ENCODE measurements at places on chromosomes 2 and 18.

GRCh38 chr2:175580652-175581051 lies 399.1 kb upstream of the ATP5MC3 start:
- H3K36me3 ChIP-seq: no peaks in the 10 kb centered on the region
- H3K4me1 ChIP-seq: peaks cover 16% of the 10 kb centered on the region
- no peak overlapping the region for H3K4me3 ChIP-seq

DNA sequence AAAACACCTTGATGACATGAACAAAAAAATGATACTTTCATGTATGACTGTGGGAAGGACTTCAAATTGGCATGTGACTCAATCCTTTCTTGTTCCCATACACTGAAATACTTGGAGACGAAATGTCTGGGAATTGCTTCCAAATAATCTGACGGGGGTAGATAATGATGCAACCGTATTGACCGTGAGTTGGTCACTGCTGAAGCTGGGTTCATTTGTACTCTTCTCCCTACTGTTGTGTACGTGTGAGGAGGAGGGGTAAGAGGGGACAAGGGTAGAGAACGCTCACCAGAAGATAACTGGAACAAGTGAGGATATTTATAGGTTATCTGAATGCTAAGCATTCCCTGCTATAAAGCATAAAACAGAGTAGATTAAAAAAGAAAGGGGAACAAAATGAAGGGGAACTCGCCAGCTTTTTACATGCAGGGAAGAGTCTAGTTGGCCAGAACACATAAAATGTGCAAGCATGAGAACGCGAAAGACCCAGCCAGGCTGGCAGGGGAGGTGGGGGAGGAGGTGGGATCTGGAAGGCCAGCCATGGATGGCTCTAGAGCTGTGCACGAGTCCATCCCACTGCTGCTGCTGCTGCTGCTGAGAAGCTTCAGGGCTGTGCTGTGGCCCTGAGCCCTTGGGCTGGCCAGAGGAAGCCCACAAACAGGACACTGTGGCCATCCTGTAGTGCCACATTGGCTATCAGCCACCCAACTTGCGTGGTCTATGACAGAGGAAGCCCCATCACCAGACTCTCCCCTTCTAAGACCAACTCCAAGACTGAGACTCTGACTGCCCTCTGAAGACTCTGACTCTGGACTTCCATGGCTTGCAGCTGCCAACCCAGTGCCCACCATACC lies 15.2 kb upstream of the CETN1 start:
- H3K27ac ChIP-seq: no peak overlapping the region
- DNase-seq: no peak
- no peaks in the 10 kb centered on the region for H3K4me1 ChIP-seq

DNA sequence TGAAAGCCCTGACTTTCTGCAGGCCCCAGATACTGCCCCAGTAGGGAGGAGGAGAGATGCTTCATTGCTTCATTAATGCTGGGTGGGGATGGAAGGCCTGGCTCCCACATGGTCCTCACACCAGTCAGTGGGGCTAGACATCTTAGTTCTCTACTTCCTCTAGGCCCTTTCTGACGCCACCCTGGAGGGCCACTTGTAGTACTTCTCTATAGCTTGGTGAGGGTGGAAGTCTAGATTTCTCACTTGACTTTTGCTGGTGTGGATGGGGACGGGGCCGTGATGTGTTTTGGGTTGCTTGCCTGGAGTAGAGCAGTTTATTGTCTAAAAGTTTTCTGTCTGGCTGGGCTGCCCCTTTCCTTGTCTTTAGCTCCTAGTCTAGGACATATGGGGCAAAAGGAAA lies 18.7 kb downstream of the MERTK start:
- H3K4me1 ChIP-seq: no peaks in the 10 kb centered on the region
- H3K27me3 ChIP-seq: no peaks in the 10 kb centered on the region
- H3K4me3 ChIP-seq: no peak overlapping the region
- DNase-seq: no peak
- no peak overlapping the region for H3K27ac ChIP-seq
- H3K36me3 ChIP-seq: no peaks in the 10 kb centered on the region

- no peaks in the 10 kb centered on the region for H3K27me3 ChIP-seq
- no peaks in the 10 kb centered on the region for H3K4me1 ChIP-seq
- no peak for DNase-seq
- H3K36me3 ChIP-seq: no peaks in the 10 kb centered on the region
- no peak overlapping the region for H3K27ac ChIP-seq
Observed at GRCh38 chr18:25661831-25662230, 309.9 kb upstream of the ZNF521 start.

DNA sequence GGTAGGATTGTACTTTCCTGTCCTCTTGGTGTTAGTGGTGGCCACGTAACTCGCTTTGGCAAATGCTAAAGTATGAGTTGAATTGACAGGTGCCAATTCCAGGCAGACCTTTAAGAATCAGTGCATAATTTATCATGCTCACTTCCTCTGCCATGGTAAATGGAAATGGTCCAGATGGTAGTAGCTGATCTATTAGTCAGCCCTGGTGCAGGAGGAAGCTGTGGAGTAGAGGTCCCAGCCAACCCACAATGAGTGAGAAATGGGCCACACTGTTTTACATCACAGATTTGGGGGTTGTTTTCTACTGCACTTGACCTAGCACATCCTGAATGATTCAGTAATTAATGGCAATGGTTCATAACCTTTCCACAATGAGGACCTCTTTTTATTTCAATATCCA lies 104.4 kb downstream of the RGPD3 start:
- H3K27ac ChIP-seq: no peak overlapping the region
- DNase-seq: no peak
- no peaks in the 10 kb centered on the region for H3K36me3 ChIP-seq
- no peak overlapping the region for H3K4me3 ChIP-seq
- H3K4me1 ChIP-seq: no peaks in the 10 kb centered on the region

- peaks cover 9% of the 10 kb centered on the region for H3K27me3 ChIP-seq
- no peak overlapping the region for H3K27ac ChIP-seq
- no peaks in the 10 kb centered on the region for H3K4me1 ChIP-seq
- H3K4me3 ChIP-seq: no peak overlapping the region
- no peak for DNase-seq
Observed at GRCh38 chr2:162196638-162197037, 44.6 kb upstream of the GCG start.

GRCh38 chr2:161434118-161434517 lies 18.0 kb downstream of the TBR1 start:
- H3K4me3 ChIP-seq: no peak overlapping the region
- peaks cover 75% of the 10 kb centered on the region for H3K27me3 ChIP-seq
- no peaks in the 10 kb centered on the region for H3K36me3 ChIP-seq
- DNase-seq: no peak
- H3K27ac ChIP-seq: no peak overlapping the region

- no peaks in the 10 kb centered on the region for H3K36me3 ChIP-seq
- peaks cover 18% of the 10 kb centered on the region for H3K4me1 ChIP-seq
Observed at GRCh38 chr2:157893611-157894010, 17.5 kb upstream of the ACVR1 start.

DNA sequence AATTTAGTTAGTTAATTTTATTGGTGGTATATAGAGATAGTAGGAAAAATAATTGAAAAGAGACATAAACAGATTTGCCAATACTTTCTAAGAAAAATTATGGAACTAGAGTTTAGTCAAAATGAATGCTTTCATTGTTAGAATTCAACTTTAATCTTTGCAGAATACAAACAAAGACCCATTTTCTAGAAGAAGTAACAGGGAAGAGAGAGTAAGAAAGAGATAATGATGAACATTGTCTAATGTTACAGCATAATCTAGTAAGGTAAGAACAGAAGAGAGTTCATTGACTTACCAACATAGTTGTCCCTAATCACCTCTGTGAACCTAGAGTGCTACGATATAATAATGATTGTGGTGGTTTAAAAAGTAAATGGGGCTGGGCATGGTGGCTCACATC lies 23.7 kb downstream of the SCN1A start:
- H3K27ac ChIP-seq: no peak overlapping the region
- no peaks in the 10 kb centered on the region for H3K36me3 ChIP-seq
- DNase-seq: no peak
- no peaks in the 10 kb centered on the region for H3K4me1 ChIP-seq

DNA sequence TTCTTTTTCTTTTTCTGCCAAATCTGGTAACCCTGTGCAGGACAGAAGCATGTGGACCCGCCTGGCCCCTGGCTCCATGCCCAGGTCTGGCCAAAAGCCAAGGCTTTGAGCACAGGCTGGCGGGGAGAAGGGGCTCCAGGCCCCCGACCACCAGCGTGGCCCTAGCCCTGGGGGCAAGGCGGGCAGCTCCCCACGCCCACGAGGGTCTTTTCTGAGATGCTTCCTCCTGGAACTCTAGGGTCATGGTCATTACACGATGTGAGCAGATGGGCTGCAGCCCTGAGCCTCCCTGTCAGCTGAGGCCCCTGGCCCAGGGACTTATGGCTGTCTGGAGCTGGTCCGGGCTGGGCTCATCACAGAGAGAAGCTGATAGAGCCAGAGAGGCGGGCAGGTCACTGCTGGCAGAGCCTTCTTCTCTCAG lies 5.7 kb upstream of the OTOS start:
- no peak overlapping the region for H3K4me3 ChIP-seq
- H3K27me3 ChIP-seq: peaks cover 1% of the 10 kb centered on the region
- no peak overlapping the region for H3K27ac ChIP-seq
- H3K36me3 ChIP-seq: no peaks in the 10 kb centered on the region
- DNase-seq: no peak

DNA sequence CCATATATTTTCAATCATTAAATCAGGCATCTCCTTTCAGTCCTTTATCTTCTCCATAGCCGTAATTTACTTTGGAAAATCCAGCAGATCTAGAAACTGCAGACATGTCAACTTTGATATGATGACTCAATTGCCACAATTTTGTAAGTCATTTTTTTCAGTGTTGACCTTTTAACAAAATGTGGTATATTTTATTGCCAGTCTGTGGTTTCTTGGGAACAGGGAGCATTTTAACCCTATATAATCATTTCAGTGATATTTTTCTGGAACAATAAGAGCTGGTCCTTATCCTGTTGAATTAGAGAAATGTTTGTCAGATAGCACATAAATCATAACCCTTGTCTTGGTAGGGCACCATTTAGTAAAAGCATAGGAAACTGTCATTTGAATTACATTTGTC lies 90.9 kb upstream of the UBXN4 start:
- no peaks in the 10 kb centered on the region for H3K27me3 ChIP-seq
- peaks cover 21% of the 10 kb centered on the region for H3K36me3 ChIP-seq
- no peak for DNase-seq
- H3K27ac ChIP-seq: no peak overlapping the region
- no peaks in the 10 kb centered on the region for H3K4me1 ChIP-seq

DNA sequence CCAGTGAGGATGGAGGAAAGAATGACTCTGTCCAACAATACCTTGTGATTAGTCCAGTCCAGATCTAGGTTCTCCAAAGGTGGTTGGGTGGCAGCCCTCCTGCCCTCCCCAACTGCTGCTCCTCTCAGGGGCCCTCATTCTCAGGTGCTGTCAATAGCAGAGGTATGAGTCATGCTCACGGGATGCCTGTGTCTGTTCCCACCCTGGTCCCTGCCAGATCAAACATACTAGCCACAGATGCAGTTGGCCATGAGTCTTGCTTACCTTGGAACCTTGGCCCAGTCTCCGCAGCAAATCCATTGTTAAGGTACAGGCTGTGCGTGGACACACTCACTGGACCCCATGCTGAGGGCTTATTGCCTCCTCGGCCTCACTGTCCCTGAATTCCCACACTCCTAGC lies 24.9 kb upstream of the RPIA start:
- no peak overlapping the region for H3K27ac ChIP-seq
- no peaks in the 10 kb centered on the region for H3K27me3 ChIP-seq
- H3K4me1 ChIP-seq: no peaks in the 10 kb centered on the region
- H3K4me3 ChIP-seq: no peak overlapping the region

- H3K4me1 ChIP-seq: peaks cover 13% of the 10 kb centered on the region
- no peaks in the 10 kb centered on the region for H3K36me3 ChIP-seq
- H3K27me3 ChIP-seq: no peaks in the 10 kb centered on the region
- H3K4me3 ChIP-seq: no peak overlapping the region
- no peak for DNase-seq
Observed at GRCh38 chr2:1979569-1979968, 235.3 kb upstream of the PXDN start.

- H3K27ac ChIP-seq: no peak overlapping the region
- no peaks in the 10 kb centered on the region for H3K27me3 ChIP-seq
- no peak overlapping the region for H3K4me3 ChIP-seq
- no peaks in the 10 kb centered on the region for H3K36me3 ChIP-seq
Observed at GRCh38 chr2:217045700-217046475, 186.0 kb upstream of the TNP1 start.

DNA sequence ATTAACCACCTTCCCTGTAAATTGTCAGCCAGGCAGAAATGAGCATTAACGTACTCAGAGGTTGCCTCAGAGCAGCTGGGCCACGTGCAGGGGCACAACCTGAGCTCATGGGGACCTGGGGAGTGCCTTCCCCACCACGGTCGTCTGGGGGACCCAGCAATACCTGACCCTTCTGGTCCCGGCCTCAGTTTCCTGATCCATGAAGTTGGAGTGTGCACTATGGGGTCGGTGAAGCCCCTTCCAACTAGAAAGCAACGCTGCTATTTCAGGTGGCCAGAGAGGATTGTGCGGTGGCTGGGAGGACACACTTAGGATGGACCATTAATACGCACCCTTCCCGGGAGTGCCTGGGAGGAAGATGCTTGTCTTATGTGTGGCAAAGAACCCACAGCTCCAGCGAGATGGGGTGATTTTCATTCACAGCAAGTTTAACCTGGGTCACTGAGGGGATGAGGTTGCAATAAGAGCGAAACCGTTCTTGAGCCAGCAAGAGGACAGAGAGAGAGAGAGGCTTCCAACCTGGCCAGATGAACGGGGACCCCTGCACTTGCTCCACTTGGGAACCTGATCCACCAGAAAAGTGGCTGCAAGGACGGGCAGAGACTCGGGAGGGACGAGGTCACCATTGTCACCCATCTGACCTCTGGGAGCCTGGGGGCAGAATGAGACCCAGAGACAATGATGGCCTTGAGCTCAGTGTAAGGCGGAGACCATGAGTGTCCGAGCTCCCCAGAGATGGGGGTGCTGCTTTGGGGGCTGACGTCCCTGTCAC lies 36.2 kb downstream of the NGEF start:
- no peaks in the 10 kb centered on the region for H3K27me3 ChIP-seq
- H3K27ac ChIP-seq: no peak overlapping the region
- H3K36me3 ChIP-seq: no peaks in the 10 kb centered on the region
- no peak for DNase-seq
- H3K4me1 ChIP-seq: no peaks in the 10 kb centered on the region

- no peak for DNase-seq
- no peaks in the 10 kb centered on the region for H3K36me3 ChIP-seq
- peaks cover 14% of the 10 kb centered on the region for H3K27me3 ChIP-seq
Observed at GRCh38 chr2:37919631-37920032, 5.5 kb upstream of the RMDN2 start.

DNA sequence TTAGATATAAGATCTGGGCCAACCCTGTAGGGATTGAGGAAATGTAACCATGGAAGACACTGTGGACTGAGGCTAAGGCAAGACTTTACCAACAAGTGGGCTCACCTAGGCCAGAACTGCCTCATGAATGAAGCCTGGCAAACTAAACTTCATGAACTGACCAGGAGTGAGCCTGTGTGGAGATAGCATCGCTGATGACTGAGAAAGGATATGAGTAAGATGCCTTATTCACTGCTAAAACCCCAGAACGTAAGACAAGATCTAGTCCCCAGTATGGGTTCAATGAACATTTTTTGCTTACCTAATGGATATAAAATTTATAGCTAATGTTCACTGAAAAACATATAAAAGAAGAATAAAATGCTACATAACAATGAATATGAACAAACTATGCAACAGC lies 399.8 kb downstream of the SATB2 start:
- no peaks in the 10 kb centered on the region for H3K27me3 ChIP-seq
- no peaks in the 10 kb centered on the region for H3K4me1 ChIP-seq
- DNase-seq: no peak
- H3K27ac ChIP-seq: no peak overlapping the region

- H3K27ac ChIP-seq: no peak overlapping the region
- H3K36me3 ChIP-seq: peaks cover 30% of the 10 kb centered on the region
- no peak overlapping the region for H3K4me3 ChIP-seq
- no peaks in the 10 kb centered on the region for H3K4me1 ChIP-seq
Observed at GRCh38 chr18:63402246-63403162, 19.8 kb downstream of the VPS4B start.
